Left kidney (tissue), 8 donors: ENCODE measurements at places on chromosomes 1 and 21. TPM values are rescaled to one million over a fixed set of nuclear protein-coding genes. Genes with fewer than 3 reads are reported as not detected.

The PEAR1 gene
- polyA plus RNA-seq, result 21.1 TPM

The MIA3 gene
- polyA plus RNA-seq, result 90.4 TPM

The MCOLN2 gene
- 1.5 TPM for polyA plus RNA-seq

The DCST1 gene
- polyA plus RNA-seq, result 0.58 TPM

The AKR7A3 gene
- 2.6 TPM for polyA plus RNA-seq

The BTF3L4 gene
- polyA plus RNA-seq, result 85.6 TPM

The RBM11 gene
- 5.2 TPM for polyA plus RNA-seq

The IFNLR1 gene
- 3.5 TPM for polyA plus RNA-seq

The PRDM2 gene
- polyA plus RNA-seq, result 43.3 TPM

The KCNJ15 gene
- polyA plus RNA-seq, result 269 TPM

The KRTAP21-2 gene
- not detected for polyA plus RNA-seq

The OR2T33 gene
- polyA plus RNA-seq, result not detected
